ENCODE measurements at places on chromosomes 16 and 17.

DNA sequence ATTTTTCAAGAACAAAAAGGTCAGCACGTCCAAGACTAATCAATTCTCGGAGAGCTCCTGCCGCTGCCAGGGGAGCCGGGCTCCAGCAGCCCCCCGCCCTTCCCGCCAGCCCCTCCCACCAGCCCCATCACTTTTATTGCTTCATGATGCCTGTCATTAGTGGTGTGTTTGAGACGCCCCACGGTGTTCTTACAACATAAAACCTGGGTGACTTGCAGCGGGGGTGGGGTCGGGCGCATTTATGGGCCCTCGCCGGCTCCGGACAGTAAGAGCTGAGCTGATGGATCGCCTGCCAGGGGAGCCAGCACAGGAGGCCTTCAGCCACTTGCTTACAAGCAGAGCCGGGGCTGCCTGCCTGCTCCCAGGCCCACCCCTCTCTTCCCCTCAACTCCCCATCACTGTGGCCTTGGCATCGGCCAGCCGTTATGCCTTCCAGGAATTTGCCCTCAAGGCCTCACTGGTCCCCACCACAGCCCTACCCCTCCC lies 82.9 kb upstream of the CBX4 start:
- DNase-seq: no peak

DNA sequence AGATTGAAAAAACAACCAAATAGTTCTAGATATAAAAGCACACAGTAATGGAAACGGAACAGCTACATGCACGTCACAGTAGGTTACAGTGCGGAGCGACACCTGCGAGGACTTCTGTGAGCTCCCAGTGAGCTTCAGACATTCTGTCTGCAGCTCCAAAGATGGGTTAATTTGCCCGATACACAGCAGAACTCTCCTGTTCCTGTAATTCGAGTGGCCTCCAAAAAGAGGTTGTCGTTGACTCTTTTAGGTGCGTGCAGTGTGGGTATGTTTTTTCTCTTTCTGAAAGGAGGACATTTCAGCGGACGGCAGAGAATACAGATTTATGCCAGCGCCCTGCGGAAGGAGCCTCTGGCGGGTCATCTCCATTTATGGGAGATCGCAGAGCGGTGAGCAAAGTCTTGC lies 2.9 kb downstream of the OR1F1 start:
- no peak for DNase-seq

DNA sequence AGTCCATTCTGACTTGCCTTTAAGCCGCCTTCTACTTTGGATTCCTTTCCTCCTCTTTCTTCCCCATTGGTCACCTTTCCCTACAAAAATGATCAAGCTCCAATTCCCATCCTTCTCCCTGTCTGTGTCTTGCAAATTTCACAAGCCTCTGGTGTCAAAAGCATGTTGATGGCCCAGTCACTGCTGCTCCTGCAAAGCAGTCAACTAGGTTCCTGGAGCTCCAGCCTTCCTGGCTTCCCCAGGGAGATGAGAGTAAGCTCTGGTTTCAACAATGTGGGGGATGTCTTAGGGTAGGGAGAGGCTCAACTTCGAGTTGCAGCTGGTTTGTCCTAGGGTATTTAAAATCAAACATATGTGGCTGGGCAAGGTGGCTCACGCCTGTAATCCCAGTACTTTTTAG lies 36.1 kb upstream of the HELZ start:
- DNase-seq: no peak

GRCh38 chr16:14098081-14098480 lies 27.0 kb downstream of the MRTFB start:
- no peak for DNase-seq

DNA sequence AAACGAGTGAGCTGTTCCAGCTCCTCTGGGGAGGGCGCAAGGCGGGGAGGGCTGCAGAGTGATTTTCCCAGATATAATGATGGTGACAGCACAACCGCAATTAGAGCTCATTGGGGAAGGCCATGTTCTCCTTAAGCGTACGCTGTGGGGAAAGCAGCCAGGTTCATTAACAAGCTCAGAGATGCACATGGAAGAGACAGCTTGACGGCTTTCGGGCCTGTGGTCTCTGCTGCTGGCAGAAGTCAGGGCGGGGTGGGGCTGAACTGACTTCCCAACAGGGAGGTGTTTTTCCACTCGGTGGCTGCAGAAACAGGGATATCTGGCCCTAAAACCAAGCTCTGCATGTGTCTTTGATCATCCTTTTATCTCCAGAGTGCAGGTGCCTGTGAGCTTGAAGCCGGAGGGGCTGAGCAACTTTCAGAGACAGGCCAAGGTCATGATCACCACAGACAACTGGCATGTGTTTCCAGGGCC lies 24.0 kb upstream of the CACNG1 start:
- DNase-seq: peak; percentile 46

DNA sequence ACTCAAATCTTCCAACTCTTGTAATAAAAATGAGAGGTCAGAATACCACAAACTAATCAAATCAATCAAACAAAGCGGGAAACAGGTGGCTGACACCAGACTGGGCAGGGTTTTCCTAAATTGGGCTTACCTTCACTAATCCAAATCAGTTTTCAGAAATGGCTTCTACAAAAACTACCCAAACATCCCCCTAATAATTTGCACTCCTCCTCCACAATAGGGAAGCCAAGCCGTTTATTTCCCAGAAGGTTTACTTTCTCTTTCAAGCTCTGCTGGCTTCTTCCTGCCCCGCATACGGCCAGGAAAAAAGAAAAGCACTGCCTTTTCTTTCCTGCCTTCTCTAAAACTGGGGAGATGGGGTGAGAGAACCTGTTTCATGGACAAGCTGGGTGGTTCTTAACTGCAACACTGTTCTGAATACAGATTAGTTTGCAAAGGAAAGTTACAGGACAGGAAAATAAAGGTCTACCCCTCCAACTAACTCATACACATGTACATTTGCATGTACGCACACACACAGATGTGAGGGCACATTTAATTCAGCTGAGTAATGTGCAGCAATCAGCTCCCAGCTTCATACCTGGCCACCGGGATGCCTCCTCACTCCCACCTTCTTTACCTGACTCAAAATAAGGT lies 9.2 kb downstream of the STAT3 start:
- DNase-seq: no peak

DNA sequence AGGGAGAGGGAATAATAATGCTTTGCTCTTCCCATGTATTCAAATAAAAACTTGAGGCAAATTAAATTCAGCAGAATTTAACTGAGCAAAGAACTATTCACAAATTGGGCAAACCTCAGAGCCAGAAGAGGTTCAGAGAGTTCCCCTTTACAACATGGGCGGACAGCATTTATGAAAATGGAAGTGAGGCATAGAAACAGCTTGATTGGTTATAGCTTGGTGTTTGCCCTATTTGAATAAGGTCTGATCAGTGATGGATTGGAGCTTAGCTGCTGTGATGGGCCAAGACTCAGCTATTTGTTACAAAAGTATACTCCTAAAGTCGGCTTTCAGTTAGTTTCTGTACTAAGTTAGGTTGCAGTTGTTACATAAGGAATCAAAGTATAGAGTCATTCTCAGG lies 63.0 kb downstream of the TMEM100 start:
- no peak for DNase-seq

- DNase-seq: no peak
These were observed 183.3 kb downstream of the PARN start for GRCh38 chr16:14446796-14447195.

GRCh38 chr16:86410081-86410480 lies 100.2 kb upstream of the FOXF1 start:
- no peak for DNase-seq

DNA sequence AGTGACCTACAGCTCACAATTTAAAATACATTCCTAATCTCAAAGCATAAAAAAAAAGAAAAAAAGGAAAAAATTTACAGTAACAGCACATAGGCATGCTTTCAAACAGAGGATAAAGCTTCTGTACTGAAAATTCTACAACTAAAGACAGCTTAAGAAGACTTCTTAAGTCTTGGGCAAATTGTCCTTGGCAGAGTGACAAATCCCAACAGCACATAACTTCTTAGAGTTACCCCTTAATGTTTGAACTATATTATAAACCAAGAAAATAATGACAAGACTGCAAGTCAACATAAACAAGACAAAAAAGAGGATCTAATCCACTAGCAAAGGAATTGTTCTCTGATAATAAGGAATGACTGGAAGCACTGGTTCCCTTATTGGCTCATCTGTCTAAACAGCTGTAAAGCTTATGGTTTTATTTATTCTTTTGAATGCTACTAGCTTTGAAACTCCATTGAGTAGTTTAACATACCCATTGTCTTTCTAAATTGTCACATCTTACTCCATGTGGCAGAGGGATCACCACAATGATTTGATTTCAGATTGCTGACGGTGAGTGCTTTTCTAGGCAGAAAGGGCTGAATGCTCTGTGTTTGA lies 1576.8 kb upstream of the GOT2 start:
- no peak for DNase-seq

- peak; percentile 93 for DNase-seq
These were observed 394.5 kb upstream of the C16orf82 start for GRCh38 chr16:26672206-26672605.

GRCh38 chr17:72079700-72080099 lies 41.1 kb upstream of the SOX9 start:
- DNase-seq: no peak

DNA sequence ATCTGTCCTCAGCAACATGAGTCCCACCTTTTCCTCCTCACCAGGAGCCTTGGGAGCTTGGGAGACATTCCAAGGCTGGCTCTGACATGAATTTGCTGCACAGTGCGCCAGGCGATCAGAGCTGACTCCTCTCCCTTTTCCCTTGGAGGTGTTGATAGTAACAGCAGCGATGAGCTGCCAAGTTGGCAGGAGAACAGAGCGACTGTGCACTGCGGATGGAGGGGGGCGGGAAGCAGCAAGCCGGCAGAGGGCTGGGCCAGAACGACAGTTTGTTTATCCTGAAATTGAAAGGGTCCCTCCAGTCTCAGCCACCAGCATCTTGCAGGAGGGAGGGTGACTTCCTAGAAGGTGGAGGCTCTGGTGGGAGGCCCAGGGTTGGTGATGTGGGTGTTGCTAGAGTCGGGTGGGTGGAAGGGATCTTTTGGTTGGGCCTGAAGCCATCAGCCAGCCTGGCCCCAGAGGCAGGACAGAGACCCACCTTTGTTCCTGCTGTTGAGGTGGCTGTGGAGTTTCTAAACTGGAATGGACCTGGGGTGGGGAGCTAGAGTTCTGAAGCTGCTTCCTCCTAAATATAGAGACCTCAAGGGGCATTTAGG lies 22.5 kb upstream of the DYNLL2 start:
- DNase-seq: peak; percentile 7

GRCh38 chr16:50721549-50722404 lies 20.1 kb upstream of the CYLD start:
- no peak for DNase-seq

DNA sequence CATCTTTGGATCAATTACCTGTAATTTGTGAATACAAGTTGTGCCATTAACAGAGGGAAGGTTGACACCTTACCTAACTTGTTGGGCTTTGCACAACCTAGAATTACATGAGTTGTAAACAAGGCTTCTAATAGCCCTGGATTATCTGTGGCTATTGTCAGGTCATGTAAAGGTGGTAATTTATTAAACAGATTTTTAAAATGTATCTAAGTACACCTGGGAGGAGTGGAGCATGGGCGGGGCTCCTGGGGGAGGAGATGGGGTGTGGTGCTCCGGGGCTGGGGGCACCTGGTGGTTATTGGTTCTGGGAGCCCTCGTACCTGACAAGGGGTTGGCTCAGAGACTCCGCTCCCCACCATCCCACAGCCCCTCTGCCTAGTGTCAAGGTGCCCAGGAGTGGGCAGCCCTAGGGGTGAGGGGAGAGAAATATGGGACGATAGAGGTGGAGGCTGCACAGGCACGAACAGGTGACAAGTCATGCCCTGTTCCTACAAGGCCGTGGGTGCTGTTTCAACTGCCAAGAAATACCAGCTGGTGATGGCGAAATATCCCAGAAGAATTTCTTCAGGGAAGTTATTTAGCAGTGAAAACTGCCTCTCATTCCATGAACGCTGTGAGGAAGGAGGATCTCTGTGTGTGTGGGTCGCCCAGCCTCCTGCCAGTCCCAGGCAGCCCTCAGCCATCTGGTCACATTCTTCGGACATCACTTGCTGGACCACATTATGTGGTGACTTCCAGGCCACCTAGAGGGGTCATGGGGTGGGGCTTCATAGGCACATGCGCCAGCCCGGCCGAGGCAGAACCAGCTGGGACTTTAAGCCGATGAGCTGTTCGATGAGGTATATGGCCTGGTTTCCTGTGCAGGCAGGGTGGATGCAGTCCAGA lies 55.5 kb upstream of the IRX3 start:
- DNase-seq: no peak

- DNase-seq: no peak
These were observed 36.6 kb downstream of the TIMM22 start for GRCh38 chr17:1033503-1033902.

GRCh38 chr17:38873640-38874380 lies 4.0 kb downstream of the LASP1 start:
- DNase-seq: no peak

GRCh38 chr16:59124056-59124455 lies 389.9 kb upstream of the GOT2 start:
- DNase-seq: no peak

- DNase-seq: no peak
These were observed 29.0 kb downstream of the PGS1 start for GRCh38 chr17:78407387-78408000.

DNA sequence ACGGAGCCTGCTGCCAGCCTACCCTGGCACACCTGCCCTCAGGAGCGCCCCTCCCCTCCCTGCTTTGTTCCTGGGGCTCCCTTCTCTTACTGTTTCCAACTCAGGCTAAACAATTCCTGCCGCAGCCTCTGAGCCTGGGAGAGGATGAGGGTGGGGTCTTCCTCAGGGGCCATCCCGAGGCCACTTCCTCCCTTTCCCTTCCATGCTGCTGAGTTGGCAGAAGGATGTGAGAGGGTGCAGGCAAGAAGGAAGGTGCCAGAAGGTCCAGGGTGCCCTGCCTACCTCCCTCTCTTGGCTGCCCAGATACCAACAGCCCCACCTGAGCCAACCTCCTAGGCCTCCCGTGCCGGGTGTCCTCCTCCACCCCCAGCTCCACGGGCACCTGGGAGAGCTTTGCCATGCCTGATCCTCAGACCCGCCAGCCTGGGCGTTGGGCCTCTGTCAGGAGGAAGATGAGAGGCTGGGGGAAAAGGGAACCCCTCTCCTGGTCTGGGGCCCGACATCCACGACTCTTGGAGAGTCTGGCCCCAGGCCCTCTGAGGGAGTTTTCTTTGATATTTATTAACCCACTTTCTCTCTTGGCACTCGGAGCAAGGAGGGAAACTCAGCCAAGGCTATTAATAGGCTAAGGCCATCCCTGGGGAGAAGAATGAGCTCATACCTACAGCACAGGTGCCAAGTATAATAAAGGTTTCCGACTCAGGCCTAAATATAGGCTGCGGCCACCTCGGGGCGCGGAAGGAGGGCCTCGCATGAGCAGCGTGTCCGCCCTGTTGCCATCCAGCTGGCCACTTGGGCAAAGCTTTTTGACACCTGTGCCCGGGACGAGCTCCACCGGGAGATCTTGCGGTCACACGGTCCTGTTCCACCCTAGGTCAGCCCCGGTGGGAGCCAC lies 232.0 kb downstream of the ENGASE start:
- DNase-seq: no peak
